NCI-H2107 (cell line): ENCODE measurements at places on chromosomes 12 and 14.

DNA sequence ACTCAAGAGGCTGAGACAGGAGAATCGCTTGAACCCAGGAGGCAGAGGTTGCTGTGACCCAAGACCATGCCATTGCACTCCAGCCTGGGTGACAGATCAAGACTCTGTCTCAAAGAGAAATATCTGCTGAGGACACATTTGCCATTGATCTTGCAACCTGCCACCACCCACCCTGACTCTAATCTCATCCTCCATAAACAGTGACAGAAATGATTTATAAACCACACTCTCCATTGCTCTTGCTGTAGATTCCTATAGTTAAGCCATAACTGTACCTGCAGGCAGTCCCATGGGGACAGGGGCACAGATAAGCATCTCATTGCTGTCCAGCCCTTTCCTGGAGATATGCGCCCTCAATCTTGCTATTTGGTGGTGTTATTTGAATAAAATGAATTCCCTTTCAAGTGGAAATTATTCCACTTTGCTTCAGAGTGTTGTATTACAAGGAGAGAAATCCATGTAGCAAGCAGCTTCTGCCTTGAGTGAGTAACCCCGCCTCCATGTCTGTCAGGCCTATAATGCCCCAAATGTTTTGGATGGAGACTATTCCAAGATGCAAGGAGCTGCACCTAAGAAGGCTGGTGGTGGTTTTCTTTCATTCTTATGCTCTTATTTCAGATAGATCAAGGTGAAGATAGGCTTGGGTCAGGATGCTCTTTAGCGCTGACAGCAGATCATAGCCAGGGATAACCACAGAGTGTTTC lies 3.0 kb upstream of the ZDHHC22 start:
- DNase-seq, result no peak

DNA sequence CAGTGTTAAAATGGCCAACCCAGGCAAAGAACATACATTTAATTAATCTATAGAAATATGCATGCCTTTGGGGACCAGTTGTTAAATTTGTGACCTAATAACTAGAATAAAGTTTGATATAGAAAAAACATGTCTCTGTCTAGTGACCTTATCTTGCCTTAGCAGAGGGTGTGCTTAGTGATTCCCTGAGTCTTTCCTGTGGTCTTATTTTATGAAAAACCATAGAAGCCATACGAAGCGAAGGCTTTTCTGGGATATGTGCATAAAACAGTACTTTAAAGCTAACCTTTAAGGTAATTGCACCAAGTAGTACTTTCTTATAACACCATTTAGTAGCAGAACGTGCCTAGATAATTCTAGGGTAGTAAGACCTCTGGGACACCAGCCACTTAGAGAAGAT lies 379.4 kb downstream of the ZFP36L1 start:
- no peak for DNase-seq

DNA sequence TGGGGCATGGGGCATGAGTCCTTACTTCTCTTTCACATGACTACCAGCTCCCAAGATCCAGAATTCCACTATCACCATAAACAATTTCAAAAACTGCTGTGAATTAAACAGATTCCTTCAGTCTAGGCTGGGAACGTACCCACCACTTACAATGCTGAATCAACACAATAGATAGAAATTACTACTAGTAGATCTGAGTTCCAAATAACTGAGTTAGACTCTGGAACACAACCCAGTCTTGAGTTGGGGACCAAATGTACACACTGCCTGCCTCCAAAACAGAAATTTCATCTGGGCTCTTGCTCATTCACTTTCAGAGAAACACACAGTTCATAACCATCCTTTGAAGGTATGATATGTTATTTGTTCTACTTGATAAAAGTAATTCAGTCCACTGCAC lies 8.9 kb downstream of the CORO1C start:
- DNase-seq, result no peak

GRCh38 chr12:54956818-54957641 lies 27.5 kb downstream of the TESPA1 start:
- no peak for DNase-seq

- DNase-seq, result no peak
Measured at GRCh38 chr14:73025544-73025943, 1.4 kb downstream of the ZFYVE1 start.

DNA sequence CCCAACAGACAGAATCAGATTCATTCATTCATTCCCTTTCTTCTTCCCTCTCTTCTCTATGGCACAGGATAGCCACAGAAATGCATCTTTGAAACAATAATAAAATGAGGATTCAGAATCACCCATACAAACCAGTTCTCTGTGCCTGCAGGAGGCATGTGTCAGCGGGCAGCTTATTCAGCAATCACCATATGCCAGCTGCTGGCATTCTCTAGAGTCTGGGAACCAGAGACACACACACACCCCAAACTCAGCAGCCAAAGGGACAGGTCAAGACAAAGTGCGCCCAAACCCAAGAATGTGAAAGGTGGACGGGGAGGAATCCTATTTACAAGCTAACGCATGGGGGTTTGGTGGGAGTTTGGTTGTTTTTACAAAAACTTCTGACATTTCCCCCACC lies 14.1 kb downstream of the ARF3 start:
- DNase-seq, result no peak

DNA sequence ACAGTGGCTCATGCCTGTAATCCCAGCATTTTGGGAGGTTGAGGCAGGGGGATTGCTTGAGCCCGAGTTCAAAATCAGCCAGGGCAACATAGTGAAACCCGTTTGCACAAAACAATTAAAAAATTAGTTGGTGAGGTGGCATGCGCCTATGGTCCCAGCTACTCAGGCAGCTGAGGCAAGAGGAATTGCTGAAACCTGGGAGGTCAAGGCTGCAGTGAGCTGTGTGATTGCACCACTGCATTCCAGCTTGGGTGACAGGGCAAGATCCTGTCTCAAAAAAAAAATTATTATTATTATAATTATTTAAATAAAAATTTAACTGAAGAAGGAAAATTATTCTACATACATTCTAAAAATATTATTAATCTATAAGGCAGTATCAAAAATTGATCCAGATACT lies 164.1 kb downstream of the ITPR2 start:
- no peak for DNase-seq

- no peak for DNase-seq
Measured at GRCh38 chr14:76250302-76250701, 98.6 kb downstream of the GPATCH2L start.

- no peak for DNase-seq
Measured at GRCh38 chr14:104871656-104872468, 6.8 kb downstream of the CEP170B start.

DNA sequence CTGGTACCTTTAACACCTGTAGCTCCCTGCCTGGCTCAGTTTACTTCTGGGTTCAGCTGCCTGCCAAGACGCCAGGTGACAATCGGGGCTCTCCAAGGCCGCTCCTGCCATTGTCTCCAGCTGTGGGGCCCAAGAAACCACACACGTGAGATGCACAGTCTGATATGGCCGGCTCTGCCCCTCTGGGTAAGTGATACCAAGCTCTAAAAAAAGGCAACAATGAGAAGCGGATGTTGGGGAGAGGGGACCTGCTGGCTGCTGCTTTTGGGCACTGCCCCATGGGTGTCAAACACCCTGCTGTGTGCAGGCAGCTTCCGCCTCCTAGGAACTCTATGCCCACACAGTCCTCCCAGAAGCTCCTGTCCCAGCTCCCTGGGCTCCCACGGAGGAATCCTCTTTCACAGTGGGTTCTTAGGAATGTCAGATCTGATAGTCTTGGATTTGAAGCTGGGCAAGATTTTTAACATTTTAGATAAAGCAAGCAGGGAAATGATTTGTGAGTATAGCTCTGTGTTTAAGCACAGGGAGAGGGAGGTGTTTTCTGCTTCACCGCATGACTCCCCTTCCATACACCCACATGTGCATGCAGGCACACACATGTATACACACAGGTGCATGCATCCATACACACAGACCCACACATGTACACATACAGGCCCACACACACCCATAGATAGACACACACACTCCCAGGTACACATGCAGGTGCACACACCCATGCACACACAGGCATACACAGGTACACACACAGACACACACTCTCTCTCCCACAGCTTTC lies 1135.8 kb downstream of the BCL11B start:
- peak; percentile 67 for DNase-seq

DNA sequence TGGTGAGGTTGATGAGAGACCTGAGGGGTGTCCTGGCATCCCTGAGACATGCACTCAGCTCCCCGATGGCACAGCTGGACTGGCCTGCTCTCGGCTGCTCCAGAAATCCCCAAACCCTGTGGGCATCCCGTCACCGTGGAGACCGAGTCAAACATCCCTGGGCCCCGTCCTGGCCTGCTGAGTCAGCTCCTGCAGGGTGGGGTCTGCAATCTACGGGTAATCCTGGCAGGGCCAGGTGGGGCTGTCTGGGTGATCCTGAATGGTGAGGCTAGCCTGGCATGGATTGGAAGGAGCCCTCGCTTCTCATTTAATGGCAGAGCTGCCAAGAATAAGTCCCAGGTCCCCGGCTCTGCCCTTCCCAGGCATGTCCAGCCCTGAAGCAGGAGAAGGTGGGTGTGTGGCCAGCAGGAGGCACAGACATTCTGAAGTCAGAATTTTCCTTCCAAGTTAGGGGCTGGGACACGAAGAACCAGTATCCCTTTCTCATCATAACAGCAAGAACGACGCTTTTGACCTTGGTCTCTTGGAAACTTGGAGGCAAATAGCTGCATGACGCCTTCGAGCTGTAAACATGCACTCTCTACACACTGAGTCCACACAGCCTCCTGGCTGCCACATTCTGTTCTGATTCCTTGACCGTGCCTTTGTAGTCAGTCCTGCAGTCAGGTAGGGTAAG lies 17.7 kb upstream of the SERPINA4 start:
- DNase-seq, result no peak

GRCh38 chr12:97118796-97119375 lies 211.8 kb downstream of the NEDD1 start:
- no peak for DNase-seq

GRCh38 chr12:2624543-2625288 lies 170.1 kb upstream of the FKBP4 start:
- DNase-seq, result no peak

GRCh38 chr12:124698211-124698997 lies 131.0 kb upstream of the NCOR2 start:
- DNase-seq, result no peak

DNA sequence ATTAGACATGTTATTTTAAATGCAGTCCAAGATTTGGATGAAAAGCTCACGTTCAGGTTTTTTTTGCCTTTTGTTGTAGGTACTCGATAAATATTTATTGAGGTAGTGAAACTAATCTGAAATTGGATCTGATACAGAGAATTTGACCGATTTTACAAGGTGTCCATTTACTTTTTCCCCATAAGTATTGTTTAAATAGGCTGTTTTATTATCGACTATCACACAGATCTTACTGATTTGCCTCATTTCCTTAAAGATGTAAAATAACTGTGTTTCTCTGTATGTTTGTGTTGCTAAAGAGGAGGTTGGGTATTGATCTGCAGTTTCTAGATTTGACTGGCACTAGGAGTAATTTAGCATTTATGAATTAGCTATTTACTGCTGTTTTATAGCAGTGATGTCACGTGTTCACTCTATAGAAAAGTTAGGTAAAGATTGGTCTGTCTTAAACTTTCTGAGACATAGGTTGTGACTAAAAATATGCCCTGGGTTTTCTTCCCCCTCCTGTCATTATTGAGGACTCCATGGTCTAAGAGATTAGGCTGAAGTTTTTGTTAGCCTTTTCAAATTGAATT lies 3.5 kb downstream of the RAP1B start:
- DNase-seq, result no peak

- no peak for DNase-seq
Measured at GRCh38 chr14:57576498-57576897, 82.8 kb upstream of the CCDC198 start.

GRCh38 chr12:88945051-88945732 lies 364.9 kb upstream of the KITLG start:
- DNase-seq, result no peak

DNA sequence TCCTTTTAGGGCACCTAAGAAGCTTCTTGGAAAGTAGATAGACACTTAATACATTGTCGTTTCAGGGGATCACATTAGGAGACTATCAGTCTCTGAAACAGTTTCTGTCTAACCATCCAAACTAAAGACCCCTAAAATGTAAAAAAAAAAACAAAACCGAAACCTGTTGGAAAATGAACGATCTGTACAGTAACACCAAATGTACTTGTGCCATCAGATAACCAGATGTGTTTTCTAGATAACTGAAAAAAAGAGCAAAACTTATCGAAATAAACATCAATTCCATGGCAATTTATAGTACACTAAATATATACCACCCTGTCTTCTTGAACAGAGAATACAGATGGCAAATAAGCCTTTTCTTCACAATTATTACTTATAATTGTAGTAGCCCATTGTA lies 2.1 kb downstream of the LDHB start:
- DNase-seq, result no peak

DNA sequence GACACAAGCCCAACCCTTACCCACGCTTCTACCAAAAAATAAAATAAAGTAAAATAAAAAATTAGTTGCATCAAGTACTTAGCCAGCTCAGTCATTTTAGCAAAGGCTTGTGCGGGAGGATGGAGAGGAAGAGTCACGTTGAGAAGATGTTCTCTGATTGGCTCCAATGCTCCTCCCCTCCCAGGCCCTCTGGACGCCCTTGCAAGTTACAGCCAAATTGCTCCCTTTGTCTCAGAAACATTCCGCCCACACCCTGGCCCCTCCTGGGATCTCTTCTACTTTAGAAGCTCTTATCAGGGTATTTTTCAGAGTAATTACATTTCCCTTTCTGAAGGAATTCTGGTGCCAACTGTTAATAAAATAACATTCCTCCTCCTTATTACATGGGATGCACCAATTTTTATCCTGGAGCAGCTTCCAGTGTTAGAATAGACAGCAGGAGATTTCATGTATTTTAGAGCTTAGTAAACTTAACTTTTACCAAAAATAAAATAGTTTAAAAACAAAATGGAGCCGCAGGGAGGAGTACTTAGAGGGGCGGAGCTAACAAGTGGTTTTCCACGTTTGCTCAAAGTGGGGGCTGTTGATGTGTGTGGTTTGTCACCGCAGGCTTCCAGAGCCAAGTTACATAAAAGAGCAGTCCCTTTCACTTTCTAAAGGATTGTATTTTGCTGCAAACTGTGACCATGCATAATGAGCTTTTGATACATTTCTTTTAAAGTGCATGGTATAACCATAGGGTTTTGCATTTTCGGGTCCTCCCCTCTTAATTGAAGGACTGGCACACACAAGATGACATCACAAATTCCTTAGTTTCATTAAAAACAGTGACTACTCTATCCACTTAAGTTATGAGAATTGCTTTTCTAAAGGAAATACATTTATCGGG lies 71.7 kb upstream of the RAP1B start:
- DNase-seq, result peak; percentile 95

GRCh38 chr12:29546000-29546399 lies 48.5 kb upstream of the OVCH1 start:
- DNase-seq, result no peak

DNA sequence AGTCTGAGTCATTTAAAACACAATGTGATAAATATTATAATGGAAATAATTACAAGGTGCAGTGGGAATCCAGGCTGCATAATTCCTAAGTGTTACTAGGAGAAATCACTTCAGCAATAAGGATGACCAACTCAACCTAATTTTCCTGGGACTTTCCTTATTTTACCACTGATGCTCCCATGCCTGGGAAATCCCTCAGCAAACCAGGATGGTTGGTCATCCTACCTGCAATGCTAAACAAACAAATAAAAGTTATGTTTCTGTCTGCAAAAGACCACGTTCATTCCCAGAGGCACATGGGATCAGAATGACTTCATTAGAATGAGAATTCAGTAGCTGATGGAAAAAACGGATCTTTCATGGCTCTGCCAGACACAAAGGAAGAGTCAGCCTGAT lies 130.8 kb upstream of the RAP1B start:
- DNase-seq, result no peak
